SHP77 treated with DMSO at 0.1 percent for 48 hours (cell line): ENCODE measurements at places on chromosomes 13 and 19.

DNA sequence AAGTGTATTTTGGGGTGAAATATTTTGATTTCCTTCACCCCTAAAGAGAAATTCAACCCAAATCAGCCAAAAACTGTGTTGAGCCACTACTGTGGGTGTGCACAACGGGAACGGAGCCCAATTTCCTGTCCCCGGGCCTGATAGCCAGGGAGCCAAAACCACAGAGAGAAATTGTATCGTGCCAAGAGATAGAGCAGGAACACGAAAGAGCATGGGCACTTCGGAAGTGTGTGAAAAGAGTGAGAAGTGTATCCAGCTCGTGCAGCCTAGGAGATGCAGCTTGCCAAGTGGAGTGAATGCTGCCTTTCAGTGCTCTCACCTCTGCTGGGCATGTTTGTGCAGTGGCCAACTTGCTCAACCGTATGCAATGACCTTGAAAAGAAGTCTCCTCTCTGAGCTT lies 19.4 kb upstream of the PLEKHF1 start:
- no peak for DNase-seq

DNA sequence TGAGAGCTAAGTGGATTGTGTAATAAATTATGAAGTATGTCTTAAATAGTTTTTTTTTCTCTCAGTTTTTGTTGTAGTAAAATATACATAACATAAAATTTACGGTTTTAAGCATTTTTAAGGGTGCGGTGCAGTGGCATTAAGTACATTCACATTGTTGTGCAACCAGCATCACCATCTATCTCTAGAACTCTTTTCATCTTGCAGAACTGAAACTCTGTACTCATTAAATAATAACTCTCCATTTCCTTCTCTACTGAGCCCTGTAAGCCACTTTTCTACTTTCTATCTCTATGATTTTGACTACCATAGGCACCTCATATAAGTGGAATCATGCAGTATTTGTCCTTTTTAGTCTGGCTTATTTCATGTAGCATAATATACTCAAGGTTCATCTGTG lies 87.1 kb downstream of the GJA3 start:
- DNase-seq, result no peak

DNA sequence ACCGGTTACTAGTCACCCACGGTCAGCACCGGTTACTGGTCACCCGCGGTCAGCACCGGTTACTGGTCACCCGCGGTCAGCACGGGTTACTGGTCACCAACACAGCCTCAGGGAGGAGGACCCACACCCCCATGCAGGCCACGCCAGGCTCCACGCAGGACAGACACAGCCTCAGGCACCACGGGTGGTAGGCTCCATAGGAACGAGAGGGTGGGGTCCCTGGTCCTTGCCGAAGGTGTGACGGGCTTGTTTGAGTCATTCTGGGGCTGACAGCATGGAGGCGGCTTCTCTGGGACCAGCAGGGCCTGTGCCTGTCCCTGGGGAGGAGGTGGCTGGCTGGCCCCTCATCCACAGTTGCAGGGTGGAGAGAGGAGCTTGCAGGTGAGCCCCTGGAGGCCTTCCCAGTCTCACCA lies 122.8 kb upstream of the SOX1 start:
- DNase-seq, result no peak

GRCh38 chr13:83340170-83340569 lies 542.1 kb downstream of the SLITRK1 start:
- peak; percentile 9 for DNase-seq
